ENCODE measurements at places on chromosomes 13 and 19. TPM values are rescaled to one million over a fixed set of nuclear protein-coding genes. Genes with fewer than 3 reads are reported as not detected.
A peak's percentile ranks its signal among the peaks of the same experiment; 100 is the strongest.

GPC5 gene
- total RNA-seq: 0.99 TPM

ZNF549 gene
- 0.81 TPM for total RNA-seq

CBLC gene
- total RNA-seq: 9.8 TPM

OR7G1 gene
- total RNA-seq: not detected

RNF225 gene
- total RNA-seq: not detected

ZBTB7A gene
- total RNA-seq: 28.4 TPM

SEMA6B gene
- total RNA-seq: 2.2 TPM

HAUS5 gene
- total RNA-seq: 3.7 TPM

KATNAL1 gene
- 6.3 TPM for total RNA-seq

DNA sequence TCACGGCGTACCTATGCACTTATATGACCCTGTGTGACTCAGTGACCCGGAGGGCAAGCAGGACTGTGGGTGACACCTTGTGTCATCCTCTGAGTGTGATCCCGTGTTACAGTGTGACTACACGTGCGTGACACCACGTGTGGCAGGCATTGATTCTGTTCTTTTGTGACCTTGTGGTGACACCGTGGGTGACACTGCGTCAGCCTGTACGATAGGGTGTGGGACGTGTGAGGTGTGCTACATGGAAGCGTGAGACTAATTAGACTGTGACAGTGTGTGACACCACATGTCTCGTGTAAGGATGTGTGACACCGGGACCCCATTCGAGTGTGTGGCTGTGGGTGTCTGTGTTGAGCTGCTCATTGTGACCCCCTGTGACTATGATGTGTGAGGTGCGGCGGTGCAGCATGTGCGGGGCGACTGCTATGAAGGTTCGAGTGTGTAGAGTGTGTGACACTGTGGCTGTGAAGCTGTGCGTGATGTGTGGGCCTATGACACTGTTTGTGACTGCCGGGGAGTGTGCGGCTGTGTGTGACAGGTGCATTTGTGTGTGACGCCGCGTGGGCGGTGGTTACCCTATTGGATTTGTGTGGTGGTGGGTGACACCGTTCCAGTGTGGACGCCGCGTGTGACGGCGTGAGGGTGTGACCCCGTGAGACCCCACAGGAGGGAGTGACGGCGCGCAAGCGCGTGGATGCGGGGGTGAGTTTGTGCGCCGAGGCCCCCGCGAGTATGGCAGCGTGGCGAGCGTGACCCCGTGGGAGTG, 399 bp upstream of the SPTBN4 start:
- H3K27me3 ChIP-seq: no peaks in the 10 kb centered on the region
- no peaks in the 10 kb centered on the region for H3K36me3 ChIP-seq
- H3K4me1 ChIP-seq: peaks cover 27% of the 10 kb centered on the region
- H3K27ac ChIP-seq: peak overlapping the region; percentile 62
- peak overlapping the region; percentile 45 for H3K4me3 ChIP-seq

DNA sequence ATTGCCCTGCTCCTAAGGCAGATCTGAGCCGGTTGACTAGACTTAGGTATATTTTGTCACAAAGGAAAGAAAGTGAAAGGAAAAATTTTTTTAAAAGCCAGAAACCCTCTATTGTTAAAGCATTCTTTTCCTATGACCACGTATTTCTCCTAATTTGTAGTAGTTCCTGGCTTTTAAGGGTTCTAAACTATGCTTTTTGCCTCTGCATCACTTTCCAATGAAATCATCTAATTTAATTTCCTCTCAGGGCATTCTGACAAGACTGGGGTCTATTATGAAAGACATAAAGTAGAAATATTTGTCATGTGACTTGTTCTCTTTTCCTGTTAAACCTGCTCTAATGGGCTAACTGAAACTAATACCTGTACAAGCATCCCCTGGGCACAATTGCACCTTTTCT, 233.0 kb upstream of the PRR20A start:
- no peak overlapping the region for H3K27ac ChIP-seq
- no peak overlapping the region for H3K4me3 ChIP-seq
- DNase-seq: no peak
- no peaks in the 10 kb centered on the region for H3K27me3 ChIP-seq

GRCh38 chr13:85665286-85665685, 133.9 kb downstream of the SLITRK6 start:
- no peaks in the 10 kb centered on the region for H3K36me3 ChIP-seq
- no peak overlapping the region for H3K27ac ChIP-seq
- H3K4me1 ChIP-seq: no peaks in the 10 kb centered on the region
- DNase-seq: no peak
- no peaks in the 10 kb centered on the region for H3K27me3 ChIP-seq
- no peak overlapping the region for H3K4me3 ChIP-seq

GRCh38 chr13:57437587-57437986, 194.0 kb upstream of the PCDH17 start:
- no peak for DNase-seq
- no peaks in the 10 kb centered on the region for H3K36me3 ChIP-seq
- no peaks in the 10 kb centered on the region for H3K27me3 ChIP-seq
- H3K4me3 ChIP-seq: no peak overlapping the region

DNA sequence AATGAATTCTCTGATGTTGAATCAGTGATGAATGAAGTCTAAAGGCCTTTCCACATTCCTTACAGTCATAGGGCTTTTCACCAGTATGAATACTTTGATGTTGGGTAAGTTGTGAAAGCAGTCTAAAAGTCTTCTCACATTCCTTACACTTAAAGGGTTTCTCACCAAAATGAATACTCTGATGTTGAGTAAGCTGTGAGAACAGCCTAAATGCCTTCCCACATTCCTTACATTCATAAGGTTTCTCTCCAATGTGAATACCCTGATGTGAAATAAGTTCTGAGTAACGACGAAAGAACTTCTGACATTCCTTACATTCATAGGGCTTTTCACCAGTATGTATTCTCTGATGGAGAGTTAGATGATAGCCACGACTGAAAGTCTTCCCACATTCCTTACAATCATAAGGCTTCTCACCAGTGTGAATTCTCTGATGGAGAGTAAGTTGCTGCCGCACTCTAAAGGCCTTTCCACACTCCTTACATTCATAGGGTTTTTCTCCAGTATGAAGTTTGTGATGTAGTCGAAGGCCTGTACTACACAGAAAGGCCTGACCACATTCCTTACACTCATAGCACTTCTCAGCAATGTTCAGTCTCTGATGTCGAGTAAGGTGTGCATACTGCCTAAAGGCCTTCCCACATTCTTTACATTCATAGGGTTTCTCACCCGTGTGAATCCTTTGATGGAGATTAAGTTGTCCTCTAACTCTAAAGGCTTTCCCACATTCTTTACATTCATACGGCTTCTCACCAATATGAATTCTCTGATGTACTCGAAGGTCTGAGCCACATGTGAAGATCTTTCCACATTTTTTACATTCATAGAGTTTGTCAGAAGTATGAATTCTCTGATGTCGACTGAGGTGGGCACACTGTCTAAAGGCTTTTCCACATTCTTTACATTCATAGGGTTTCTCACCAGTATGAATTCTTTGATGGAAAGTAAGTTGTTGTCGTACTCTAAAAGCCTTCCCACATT, 19.9 kb downstream of the ZFP30 start:
- DNase-seq: no peak
- no peak overlapping the region for H3K27ac ChIP-seq
- H3K4me3 ChIP-seq: no peak overlapping the region
- no peaks in the 10 kb centered on the region for H3K36me3 ChIP-seq
- no peaks in the 10 kb centered on the region for H3K4me1 ChIP-seq
- no peaks in the 10 kb centered on the region for H3K27me3 ChIP-seq

DNA sequence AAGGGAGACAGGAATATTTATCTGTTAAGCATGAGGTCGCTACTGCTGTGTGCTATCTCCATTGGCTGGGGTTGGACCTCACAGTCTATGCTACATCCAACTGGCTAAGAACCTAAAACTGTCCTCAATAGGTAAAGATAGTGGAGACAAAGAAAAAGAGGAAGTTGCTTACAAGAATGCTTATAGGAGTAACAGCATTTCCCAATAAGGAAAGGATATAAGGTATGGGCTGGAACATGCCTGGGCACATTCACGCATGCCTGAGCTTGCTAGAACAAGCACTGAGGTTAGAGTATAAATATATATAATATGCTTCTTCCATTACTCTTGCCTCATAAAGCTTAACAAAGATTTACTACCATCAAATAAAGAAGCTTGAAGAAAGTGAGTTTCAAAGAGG, 47.9 kb upstream of the CEACAM21 start:
- H3K27me3 ChIP-seq: no peaks in the 10 kb centered on the region
- no peak for DNase-seq
- H3K27ac ChIP-seq: no peak overlapping the region
- no peaks in the 10 kb centered on the region for H3K4me1 ChIP-seq
- no peak overlapping the region for H3K4me3 ChIP-seq

DNA sequence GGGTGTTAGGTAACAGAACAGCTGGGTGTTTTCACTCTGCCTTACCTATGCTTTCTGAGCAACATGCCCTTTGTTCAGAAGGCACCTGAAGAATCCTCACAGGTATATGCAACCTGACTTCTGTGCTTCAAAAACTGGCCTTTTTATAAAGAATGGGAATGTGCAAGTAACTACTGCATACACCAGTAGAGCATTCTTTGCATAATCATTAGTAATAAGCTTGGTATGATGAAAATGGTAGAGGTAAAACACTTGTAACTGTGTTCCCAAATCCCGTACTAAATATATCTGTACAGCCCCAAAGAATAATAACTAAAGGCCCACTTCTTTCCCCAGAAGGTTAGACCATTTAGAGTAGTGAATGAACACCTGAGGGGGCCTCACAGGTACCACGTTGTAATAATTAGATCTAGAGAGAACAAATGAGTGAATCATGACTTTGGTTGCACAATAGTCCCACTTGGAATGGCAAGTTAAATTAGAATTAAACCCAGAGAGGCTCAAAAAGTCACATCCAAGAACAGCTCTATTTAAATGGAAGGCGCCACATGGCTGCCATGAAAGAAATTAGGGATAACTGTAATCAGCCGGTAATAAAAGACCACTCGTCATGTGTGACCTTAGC, 413.9 kb downstream of the KLF12 start:
- H3K4me1 ChIP-seq: peaks cover 7% of the 10 kb centered on the region
- H3K27me3 ChIP-seq: no peaks in the 10 kb centered on the region
- no peak for DNase-seq
- no peak overlapping the region for H3K4me3 ChIP-seq
- H3K36me3 ChIP-seq: no peaks in the 10 kb centered on the region
- no peak overlapping the region for H3K27ac ChIP-seq

DNA sequence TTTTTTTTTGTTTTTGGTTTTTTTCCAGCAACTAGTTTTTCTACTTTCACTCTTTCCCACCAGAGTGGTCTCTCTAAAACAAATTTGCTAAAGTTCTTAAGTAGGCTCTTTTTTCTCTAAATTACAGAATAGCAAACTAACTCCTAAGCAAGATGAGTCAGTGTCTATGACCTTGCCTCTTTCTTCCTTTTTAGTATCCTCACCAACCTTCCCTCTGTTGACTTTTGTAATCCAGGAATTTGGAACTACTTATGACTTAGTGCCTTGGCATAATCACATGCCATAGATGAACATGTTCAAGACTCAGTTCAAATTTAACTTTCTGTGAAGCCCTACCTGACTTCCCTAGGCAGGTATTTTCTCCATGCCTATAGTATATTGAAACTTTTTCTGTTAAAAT, 32.3 kb upstream of the AKAP11 start:
- H3K27ac ChIP-seq: no peak overlapping the region
- H3K4me3 ChIP-seq: no peak overlapping the region
- H3K36me3 ChIP-seq: no peaks in the 10 kb centered on the region
- no peaks in the 10 kb centered on the region for H3K27me3 ChIP-seq
- H3K4me1 ChIP-seq: no peaks in the 10 kb centered on the region

DNA sequence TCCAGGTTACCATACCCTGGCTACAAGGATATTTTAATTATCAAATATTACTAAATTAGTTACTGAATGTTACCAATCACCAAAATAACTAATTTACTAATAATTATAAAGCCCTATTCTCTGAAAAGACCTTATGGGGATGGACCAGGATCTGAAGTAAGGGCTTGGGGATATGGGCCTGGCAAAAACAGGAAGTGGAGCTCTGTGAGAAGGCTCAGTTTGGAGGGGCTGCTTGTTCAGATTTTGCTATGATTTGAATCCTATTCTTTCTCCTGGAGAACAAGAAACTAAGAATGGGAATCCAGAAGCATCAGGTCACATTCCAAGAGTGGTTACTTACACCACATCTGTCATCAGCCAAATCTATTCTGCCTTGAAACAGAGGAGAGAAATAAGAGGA, 148.1 kb downstream of the DNAJC15 start:
- no peaks in the 10 kb centered on the region for H3K4me1 ChIP-seq
- H3K4me3 ChIP-seq: no peak overlapping the region
- DNase-seq: no peak
- no peaks in the 10 kb centered on the region for H3K27me3 ChIP-seq

GRCh38 chr13:48892053-48892687, 83.5 kb upstream of the FNDC3A start:
- no peaks in the 10 kb centered on the region for H3K36me3 ChIP-seq
- no peak for DNase-seq
- no peak overlapping the region for H3K27ac ChIP-seq
- no peak overlapping the region for H3K4me3 ChIP-seq
- H3K4me1 ChIP-seq: no peaks in the 10 kb centered on the region

GRCh38 chr13:34414616-34415015, 527.5 kb upstream of the NBEA start:
- H3K36me3 ChIP-seq: no peaks in the 10 kb centered on the region
- no peaks in the 10 kb centered on the region for H3K4me1 ChIP-seq
- no peaks in the 10 kb centered on the region for H3K27me3 ChIP-seq
- no peak for DNase-seq
- H3K27ac ChIP-seq: no peak overlapping the region

GRCh38 chr13:109209526-109209925, 576.9 kb downstream of the IRS2 start:
- no peaks in the 10 kb centered on the region for H3K27me3 ChIP-seq
- no peaks in the 10 kb centered on the region for H3K36me3 ChIP-seq
- no peak overlapping the region for H3K4me3 ChIP-seq
- no peaks in the 10 kb centered on the region for H3K4me1 ChIP-seq

GRCh38 chr13:84430446-84430845, 548.2 kb upstream of the SLITRK1 start:
- no peaks in the 10 kb centered on the region for H3K27me3 ChIP-seq
- no peak overlapping the region for H3K4me3 ChIP-seq
- no peaks in the 10 kb centered on the region for H3K36me3 ChIP-seq
- no peaks in the 10 kb centered on the region for H3K4me1 ChIP-seq

- peaks cover under 1% of the 10 kb centered on the region for H3K4me1 ChIP-seq
- peak overlapping the region; percentile 16 for H3K27ac ChIP-seq
- DNase-seq: no peak
- H3K36me3 ChIP-seq: no peaks in the 10 kb centered on the region
Measured at GRCh38 chr19:47719047-47719859, 6.0 kb downstream of the EHD2 start.

GRCh38 chr19:17866964-17867486, 4.7 kb upstream of the SLC5A5 start:
- H3K27ac ChIP-seq: no peak overlapping the region
- no peak overlapping the region for H3K4me3 ChIP-seq
- no peaks in the 10 kb centered on the region for H3K27me3 ChIP-seq
- H3K4me1 ChIP-seq: no peaks in the 10 kb centered on the region
- DNase-seq: no peak
